Foreskin fibroblast (primary cell): ENCODE measurements at places on chromosomes 4 and X.

DNA sequence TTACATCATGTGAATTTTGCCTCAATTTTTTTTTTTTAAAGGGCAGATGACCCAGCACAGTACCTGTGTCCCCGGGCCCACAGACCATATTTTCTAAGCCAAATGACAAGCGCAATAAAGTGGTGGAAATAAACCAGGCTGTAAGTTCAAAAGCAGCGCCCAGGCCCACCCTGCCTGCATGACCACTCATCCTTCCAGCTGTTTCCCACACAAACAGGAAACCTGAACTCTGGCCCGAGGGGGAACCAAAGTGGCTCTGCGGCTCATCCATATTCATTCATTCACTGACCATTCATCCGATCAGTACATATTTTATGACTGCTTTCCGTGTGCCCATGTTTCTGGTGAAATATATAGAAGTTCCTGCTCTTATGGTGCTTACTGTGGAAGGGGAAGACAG lies 33.7 kb upstream of the CRMP1 start:
- no peak for DNase-seq

DNA sequence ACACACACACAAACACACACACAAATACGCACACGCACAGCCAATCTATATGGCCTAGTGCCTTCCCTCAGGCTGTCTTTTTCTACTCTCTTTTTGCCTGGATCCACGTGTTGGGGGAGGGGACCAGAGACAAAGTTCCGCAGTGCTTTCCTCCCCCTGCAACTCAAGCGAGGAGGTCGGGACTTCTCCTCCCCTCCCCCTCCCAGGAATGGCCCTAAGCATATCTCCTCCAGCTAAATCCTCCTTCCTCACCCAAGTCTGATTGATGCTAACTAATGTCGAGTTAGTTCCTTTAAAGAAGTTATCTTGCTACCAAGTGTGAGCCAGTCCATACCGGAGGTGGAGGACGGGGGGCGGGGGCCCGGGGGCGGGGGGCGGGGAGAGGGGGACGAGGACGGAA lies 141.2 kb upstream of the ZIC3 start:
- DNase-seq, result no peak

DNA sequence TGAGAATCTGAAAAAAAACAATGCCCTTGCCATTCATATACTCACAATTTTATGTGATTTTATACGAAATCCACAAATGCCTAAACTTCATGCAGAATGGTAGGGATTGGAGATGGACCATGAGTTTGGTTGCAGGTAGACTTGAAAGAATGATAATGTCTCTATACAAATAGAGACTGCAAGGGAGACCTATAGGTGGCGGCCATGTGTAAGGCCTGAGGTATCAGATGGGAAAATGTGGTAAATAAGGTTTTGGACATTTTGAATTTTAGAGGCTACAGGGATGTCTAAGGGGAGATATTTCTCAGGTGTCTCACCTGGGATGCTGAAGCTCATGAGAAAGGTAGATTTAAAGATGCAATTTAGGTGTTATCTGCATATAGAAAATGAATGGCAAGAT lies 78.0 kb downstream of the GABRB1 start:
- DNase-seq, result no peak

GRCh38 chrX:47817421-47817820 lies 19.3 kb upstream of the ZNF81 start:
- DNase-seq, result no peak

GRCh38 chr4:108143515-108143914 lies 25.2 kb downstream of the LEF1 start:
- DNase-seq, result no peak

DNA sequence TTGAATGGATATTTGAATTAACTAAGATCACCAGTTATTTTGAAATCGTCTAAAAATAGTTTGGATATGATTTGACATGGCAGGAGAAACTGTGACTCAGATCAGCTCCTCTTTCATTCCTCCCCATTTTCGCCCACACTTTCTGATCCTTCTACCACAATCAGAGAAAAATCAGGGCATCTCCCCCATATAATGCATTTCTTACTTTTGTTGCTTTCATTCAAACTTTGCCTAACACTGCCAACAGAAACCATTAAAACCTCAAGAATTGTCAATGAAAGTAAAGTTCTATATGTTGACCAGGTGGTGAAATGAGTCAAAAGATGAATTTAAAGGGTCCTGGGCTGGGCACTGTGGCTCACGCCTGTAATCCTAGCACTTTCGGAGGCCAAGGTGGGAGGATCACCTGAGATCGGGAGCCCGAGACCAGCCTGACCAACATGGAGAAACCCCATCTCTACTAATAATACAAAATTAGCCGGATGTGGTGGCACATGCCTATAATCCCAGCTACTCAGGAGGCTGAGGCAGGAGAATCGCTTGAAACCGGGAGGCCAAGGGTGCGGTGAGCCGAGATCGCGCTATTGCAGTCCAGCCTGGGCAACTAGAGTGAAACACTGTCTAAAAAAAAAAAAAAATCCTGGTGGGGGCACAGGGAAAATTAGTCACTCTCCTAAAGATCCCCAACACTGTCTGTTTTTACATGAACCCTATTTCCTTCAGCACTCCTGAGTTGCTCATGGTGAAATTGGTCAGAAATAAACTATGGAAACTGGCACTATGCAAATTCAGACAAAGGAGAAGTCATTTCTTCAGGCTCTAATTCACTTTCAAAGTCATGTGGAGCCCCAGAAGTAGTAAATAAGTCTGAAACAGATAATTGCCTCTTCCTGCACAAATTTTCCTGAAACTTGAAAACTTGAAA lies 122.8 kb upstream of the NOCT start:
- DNase-seq, result peak; percentile 23

DNA sequence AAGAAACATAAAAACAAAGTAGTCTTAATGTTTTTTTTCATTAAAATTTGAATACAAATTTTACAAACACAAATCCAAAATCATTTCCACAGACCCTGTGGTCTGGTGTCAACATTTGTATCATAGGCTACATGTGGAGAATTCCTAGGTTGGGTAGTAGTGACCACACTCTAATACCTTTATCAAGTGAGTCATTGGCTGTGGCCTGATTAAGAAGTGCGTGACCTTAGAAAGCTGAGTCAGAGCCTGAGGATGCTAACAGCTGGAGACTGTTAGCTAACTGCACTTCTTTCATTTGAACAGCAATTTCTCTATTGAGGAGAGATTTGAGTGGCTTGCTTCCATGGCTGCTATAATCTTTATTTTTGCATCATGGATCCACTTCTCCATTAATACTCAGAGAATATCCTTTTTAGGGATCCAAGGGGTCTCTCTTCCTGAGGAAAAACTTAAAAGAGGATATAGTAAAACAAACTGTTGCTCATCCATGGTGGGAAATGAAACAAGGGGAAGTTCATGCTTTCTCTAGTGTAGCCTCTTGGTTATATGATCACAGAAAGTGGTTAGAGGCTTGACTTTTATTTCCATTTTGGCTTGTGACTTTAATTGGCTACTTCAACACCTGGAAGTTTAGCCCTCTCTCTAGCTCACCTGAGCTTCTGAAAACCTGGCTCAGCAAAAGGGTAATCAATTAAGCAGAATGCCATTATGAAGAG lies 335.8 kb downstream of the PABPC4L start:
- DNase-seq, result peak; percentile 91

DNA sequence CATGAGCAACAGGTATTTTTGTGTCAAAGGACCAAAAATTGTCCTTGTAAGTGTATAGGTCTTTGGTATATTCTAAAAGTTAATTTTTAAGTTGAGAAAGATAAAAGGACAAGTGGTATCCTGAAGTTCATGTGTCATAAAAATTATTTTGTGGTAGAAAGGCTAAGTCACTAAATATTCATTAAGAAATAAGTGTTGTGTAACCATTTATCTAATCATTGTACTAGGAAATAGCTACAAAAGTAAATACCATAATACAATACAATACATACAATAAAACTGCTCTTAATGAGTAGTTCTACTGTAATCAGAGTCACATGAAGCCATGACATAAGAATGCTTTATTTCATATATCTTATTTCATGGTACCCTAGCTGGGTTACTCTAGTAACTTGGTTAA lies 82.5 kb upstream of the ATOH1 start:
- no peak for DNase-seq

GRCh38 chr4:128869776-128870509 lies 60.4 kb downstream of the JADE1 start:
- no peak for DNase-seq
